T-helper 2 cell (primary cell): ENCODE measurements at places on chromosomes 6 and 20.

DNA sequence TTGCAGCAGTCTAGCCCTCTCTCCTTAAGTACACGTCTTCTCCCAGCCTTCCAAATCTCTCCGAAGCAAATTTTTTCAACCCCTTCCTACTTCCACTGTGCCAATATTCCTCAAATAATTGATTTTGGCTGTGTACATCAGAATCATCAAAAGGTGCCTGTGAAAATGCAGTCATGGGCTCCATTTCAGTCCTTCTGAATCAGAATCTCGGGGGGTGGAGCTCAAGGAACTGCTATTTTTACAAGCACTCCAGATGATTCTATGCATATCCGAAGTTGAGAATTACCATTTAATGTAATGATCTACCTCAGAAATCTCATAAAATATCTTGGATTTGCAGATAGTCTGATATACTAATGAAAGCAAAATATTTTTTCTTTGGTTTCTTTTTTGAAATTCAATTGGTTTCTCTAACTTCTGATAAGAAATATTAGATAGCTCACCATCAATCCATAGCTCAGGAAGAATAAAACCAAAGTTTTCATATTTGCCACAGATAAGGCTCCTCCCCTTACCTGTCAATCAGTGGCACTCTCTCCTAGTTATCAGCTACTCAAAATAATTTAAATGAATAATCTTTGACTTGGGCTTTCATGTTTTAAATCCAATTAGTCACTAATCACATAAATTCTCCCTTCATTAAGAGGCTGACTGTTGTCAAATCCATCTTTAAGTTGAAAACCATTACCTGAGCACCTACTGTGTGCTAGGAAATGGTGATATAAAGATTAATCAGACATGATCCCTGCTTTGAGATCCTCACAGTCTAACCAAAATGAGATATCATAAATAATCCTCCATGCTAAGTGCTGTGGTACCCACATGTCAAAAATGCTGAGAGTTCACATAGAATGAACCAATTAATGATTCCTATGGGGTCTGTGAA lies 36.4 kb upstream of the STXBP5 start:
- no peak for DNase-seq

- no peak for DNase-seq
These were observed 29.1 kb downstream of the QRSL1 start for GRCh38 chr6:106658469-106658868.

- peak; percentile 1 for DNase-seq
These were observed 56.2 kb upstream of the EDN1 start for GRCh38 chr6:12233693-12234571.

DNA sequence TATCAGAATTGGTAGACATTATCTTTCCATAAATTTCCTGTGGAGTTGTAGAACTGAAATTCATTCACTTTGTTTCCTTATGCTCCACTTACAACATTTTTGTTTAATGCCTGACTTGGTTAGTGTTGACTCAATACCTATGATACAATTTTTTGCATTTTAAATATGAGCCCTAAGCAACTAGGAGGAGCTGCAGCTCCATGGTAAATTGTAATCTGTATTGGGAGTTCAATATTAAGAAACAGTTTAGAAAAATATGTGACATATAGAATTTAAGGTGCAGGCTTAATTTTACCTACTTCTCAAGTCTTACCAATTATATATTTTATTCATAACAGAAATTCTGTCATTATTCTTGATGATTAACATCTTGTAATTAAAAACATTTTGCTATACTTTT lies 868.3 kb downstream of the EYS start:
- DNase-seq: no peak

DNA sequence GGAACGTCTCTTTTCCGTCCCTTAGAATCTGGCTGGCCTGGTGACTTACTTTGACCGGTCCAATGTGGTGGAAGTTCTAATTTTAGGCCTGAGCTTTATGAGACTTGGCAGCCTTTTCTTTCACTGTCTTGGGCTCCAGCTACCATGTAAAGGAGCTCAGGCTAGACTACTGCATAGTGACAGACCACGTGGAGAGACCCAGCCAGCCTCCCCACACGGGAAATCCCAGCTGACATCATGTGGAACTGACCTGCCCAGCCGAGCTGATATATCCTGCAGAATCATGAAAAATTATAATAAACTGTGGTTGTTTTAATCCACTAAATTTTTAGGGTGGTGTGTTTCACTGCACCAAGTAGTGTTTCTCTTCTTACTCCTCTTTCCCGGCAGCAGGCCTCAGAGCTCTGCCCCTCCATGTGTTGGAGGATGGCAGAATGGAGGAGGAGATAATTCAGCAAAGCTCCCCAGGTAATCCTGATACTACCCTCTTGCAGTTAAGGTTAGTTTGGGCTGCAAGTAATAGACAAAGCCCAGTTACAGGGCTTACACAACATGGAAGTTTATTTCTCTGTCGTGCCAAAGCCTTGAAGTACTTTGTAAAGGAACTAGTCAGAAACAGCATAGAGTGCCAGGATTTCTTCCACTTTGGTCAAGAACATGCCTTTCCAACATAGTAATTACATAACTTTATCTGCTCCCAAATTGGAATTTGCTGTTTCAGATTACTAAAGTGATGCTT lies 87.5 kb downstream of the SH3BGRL2 start:
- DNase-seq: no peak
